ENCODE measurements at places on chromosomes 7 and 10.

DNA sequence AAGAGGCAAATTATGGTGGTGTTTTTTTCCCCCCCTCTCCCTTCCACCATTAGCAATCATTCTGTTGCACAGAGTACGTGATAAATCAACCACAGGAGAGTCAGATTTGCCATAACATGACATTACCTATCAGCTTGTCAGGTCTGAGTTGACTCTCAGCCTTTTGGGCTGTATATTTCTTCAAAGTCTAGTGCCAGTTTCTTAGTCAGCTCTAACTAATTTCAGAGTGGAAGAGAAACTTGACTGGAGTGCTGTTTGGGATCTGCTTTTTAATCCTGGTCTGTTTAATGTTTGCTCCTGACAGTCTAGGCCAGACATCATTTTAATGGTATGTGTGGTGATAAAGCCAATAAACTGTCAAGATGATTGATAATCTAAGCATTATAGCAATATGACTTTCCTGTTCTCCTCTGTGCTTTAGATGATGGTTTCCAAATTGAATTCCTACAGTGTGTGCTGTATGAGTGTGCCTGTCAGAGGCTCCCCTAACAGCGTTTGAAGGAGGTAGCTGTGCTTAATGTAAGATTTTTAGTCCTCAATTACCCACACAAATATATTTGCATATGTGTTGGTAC is 76.9 kb downstream of the LRMDA start:
- no peak for DNase-seq

GRCh38 chr7:1144269-1144771 is 15.7 kb downstream of the ZFAND2A start:
- no peak for DNase-seq

- peak; percentile 74 for DNase-seq
Measured at GRCh38 chr10:110918269-110918642, 724 bp downstream of the BBIP1 start.

DNA sequence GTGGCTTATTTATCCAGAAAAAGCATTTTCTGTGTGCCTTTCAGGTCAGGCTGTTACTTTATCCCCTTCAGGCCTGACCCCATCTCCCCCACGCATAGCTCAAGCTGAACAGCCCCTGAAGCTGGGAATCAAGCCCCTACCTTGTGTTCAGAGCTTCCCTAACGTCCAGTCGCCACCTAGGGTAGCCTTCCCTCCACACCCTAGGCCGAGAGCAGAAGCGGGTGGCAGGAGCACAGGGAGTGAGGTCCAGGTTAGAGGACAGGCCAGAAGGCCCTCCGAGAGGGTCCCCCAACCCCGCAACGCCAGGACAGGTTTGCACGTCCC is 479 bp upstream of the SEMA4G start:
- no peak for DNase-seq

- DNase-seq = no peak
Measured at GRCh38 chr10:131427281-131427680, 115.8 kb upstream of the TCERG1L start.

GRCh38 chr10:96719200-96719599 is 1.1 kb downstream of the PIK3AP1 start:
- DNase-seq = no peak

DNA sequence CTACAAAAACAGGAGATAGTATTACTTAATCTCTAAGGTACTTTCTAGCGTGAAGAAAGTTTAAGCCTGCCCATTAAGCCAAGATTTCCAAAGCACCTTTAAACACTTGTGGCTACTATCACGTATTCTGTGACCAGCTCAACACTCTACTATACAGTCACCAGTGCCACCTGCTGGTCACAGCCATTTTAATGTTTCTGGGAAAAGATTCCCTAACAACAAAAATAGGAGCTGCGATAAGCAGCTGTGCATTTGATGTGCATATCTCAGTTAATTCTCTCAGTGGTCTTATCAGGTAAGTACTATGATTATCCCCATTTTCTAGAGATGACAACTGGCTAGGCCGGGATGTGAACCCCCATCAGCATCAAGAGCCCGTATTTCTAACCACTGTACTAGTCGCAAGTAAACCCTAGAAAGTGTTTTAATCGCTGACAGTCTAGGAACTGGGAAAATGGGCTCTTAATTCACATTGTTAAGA is 860 bp downstream of the SEC31B start:
- no peak for DNase-seq

GRCh38 chr7:149753375-149754233 is 19.8 kb downstream of the ZNF467 start:
- DNase-seq = no peak
